ENCODE measurements at places on chromosomes 1 and 21.

DNA sequence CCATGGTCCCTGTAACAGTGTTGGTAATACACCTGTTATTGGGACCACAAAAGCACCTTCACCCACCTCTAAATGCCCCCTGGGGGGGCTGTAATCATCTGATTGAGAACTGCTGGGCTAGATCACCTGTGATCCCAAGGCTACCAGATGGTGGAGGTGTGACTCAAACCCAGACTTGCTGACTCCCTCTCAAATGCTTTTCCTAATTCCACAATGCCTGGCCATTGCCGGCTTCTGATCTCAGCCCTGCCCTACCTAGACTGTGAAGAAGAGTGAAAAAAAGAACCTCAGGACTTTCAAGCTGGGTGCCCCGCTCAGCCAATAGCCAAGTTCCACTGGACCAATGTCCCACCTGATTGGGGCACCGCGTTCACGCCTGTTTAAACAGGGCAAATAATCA, 9.6 kb downstream of the TMEM9 start:
- DNase-seq = no peak

- DNase-seq = no peak
These were observed 75.5 kb downstream of the NPHP4 start for GRCh38 chr1:5916572-5917280.

- DNase-seq = no peak
These were observed 72.6 kb upstream of the MACF1 start for GRCh38 chr1:39131940-39132339.

- DNase-seq = no peak
These were observed 138.0 kb upstream of the ARHGEF16 start for GRCh38 chr1:3316340-3316943.

DNA sequence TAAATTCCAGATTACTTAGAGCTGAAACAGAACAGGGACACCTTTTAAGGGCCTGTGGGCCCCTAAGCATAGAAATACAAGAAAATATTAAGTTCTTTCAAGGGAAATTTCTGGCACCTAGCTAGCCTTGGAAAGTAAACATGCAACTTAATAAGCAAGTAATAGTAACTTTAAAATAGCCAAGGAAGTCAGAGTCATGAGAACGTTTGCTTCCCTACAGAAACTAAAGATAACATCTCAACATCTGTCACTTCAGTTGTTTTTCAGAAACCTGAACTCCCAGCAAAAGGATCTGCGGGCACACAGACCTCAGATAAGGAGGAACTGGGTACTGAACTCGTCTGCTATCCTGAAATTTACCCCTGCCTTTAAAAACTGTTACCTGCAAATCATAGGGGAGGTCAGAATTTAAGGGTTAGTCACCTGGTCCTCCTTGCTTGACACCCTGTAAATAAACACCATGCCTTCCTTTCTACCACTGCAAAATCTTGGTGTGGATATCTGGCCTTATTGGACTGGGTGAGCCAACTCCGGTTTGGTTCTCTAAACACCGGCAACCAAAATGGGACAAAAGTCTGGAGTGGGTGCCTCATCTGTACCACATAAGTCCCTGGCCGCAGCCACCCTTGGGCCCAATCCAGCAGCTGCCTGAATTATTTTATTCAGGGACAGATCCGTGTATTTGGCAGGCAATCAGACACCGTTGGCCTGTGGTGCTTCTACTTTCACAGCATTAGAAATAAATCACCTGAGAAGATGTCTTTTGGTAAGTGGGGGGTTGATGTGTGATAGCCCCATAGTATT, 27.9 kb downstream of the NRDC start:
- no peak for DNase-seq

DNA sequence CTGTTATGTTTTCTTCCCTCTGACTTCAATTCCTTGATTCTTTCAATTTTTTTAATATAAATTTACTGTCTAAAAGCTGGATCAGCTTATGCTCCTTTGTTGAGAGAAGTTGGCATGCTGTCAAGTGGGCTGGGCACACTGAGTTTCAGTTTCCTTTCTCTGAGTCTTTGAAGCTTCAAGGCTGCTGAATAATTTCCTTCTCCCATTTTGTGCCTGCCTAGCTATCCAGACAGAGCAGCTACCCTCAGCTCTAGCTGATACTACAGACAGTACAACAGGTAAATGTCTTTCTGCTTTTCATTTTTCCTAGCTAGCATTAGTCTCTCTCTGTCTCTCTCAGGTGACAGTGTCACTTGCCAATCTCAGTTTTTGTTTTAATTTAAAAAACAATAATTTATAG, at the start of gene IFI44:
IFI44 (plus strand) TSS at position 204 of the 400 bp plus-strand sequence. CDS start 365 bp downstream, outside the sequence.
- DNase-seq = peak; percentile 27

- no peak for DNase-seq
These were observed 21.3 kb downstream of the TOR1AIP2 start for GRCh38 chr1:179856296-179856695.

- DNase-seq = no peak
These were observed 33.1 kb downstream of the ZBTB17 start for GRCh38 chr1:15942661-15943327.

GRCh38 chr1:219086956-219087469, 86.7 kb upstream of the LYPLAL1 start:
- DNase-seq = no peak
